Chondrocyte (in vitro differentiated cells): ENCODE measurements at places on chromosomes 3 and 15. TPM values are rescaled to one million over a fixed set of nuclear protein-coding genes. Genes with fewer than 3 reads are reported as not detected.

DNA sequence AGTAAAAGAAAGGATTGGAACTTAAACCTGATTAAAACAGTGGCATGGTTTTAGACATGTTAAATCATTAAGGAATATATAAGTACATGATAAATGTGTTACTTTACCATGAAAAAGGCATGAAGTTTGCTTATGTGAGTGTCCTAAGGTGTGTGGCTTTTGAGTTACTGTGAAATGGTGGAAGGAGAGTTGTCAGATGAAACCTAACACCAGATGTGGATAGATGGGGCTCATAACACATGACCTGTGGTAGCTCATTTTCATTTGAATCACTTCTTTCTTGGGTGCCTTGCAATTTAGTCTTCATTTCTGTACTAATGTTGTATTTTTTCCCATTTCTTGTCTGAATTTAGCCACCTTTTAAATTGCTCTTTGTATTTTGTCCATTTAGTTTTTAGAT, 13.0 kb downstream of the MEF2A start:
- H3K27me3 ChIP-seq, result no peaks in the 10 kb centered on the region
- H3K4me1 ChIP-seq, result peaks cover 89% of the 10 kb centered on the region
- peaks cover 5% of the 10 kb centered on the region for H3K36me3 ChIP-seq
- H3K27ac ChIP-seq, result peak overlapping the region; percentile 84
- no peak for DNase-seq
- peak overlapping the region; percentile 0 for H3K4me3 ChIP-seq

DNA sequence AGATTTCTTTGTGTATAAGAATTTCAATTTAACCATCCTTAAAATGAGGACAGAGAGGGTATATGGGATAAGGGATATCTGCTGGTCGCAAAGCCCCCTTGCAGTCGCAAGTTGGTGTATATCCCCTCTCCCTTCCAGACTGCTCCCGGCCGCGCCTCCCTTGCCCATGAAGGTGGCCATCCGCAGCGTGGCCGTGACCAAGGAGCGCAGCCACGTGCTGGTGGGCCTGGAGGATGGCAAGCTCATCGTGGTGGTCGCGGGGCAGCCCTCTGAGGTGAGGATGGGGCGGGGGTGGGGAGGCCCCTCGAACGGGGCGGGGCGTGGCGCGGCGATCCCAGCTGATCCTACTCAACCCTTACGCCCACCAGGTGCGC, 29.4 kb downstream of the NBEAL2 start:
- H3K36me3 ChIP-seq, result peaks cover 4% of the 10 kb centered on the region
- peaks cover 12% of the 10 kb centered on the region for H3K4me1 ChIP-seq
- H3K27me3 ChIP-seq, result no peaks in the 10 kb centered on the region
- no peak overlapping the region for H3K27ac ChIP-seq

DNA sequence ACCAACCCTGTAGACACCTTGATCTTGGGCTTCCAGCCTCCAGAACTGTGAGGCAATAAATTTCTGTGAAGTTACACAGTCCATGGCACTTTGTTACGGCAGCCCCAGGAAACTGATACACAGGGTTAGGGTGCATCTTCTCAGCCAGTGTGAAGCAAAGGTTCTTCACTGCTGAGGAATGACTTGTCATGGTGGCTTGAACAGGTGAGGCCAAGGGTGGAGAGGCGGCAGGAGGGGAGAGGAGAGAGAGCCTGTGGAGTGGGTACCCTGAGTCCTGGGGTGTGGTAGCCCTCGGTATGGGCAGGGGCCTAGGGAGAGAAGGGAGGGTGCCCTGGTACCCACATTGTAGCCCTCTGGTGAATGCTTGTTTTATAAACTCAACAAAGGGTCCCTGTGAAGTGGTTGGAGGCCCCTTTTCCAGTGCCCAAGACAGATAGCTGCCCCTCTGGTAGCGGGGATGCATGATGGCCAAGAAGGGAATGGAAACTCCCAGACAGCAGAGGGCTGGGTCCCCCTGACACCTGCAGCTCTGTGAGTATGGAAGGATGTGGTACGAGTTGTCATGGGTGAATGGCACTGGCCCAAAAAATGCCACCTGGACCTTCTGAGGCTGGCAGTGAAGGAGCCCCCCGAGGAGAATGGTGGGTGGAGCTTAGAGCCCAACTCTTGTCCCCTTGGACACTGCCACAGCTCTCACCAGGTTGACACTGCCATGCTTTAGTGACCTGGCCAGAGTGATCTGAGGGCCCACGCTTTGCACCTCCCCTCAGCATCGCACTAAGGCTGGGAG, 49.6 kb downstream of the SPSB4 start:
- no peak for DNase-seq
- H3K4me3 ChIP-seq, result no peak overlapping the region
- no peaks in the 10 kb centered on the region for H3K36me3 ChIP-seq
- H3K27me3 ChIP-seq, result no peaks in the 10 kb centered on the region
- H3K4me1 ChIP-seq, result peaks cover 7% of the 10 kb centered on the region

GRCh38 chr3:57298041-57298440, 5.6 kb upstream of the ASB14 start:
- DNase-seq, result no peak
- H3K27ac ChIP-seq, result no peak overlapping the region
- no peak overlapping the region for H3K4me3 ChIP-seq
- H3K27me3 ChIP-seq, result no peaks in the 10 kb centered on the region
- H3K36me3 ChIP-seq, result no peaks in the 10 kb centered on the region
- H3K4me1 ChIP-seq, result no peaks in the 10 kb centered on the region

The SERINC4 gene
- total RNA-seq, result not detected in 3 replicates

GRCh38 chr3:66019896-66020295, 18.8 kb downstream of the MAGI1 start:
- no peaks in the 10 kb centered on the region for H3K27me3 ChIP-seq
- H3K4me3 ChIP-seq, result no peak overlapping the region
- no peak for DNase-seq
- no peak overlapping the region for H3K27ac ChIP-seq
- H3K4me1 ChIP-seq, result peaks cover 43% of the 10 kb centered on the region

The HESX1 gene
- 0.77 to 1.7 TPM (median 1.2 TPM) in 3 replicates for total RNA-seq

The QRICH1 gene
- total RNA-seq, result 77.5 to 89.5 TPM (median 79.3 TPM) in 3 replicates

DNA sequence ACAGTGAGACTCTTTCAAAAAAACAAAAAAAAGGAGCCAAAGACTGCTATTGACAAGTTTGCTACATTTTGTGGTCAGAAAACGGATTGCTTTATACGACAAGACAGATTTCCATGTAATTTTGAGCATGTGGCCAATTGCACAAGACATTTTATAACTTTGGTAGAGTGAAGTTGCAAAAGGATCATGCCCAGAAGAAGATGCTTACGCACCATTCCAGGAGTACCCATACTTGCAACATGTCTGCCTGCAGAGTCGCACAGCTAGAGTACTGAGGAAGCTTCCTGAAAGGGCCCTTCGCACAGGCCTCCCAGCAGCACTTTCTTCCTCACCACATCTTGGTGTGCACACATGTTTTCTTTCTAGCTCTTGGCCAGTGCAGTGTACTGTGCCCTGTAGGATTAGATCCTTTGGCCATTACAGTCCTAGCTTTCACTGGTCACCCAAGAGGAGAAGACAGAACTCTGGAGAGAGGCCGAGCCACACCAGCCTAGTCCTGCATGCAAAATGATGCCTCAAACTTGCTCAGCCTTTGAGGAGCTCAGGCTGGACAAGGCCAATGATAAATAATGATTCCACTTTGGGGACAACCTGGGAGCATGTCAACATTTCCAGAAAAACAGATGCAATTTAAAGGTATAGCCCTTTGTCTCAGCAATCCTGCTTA, 11.7 kb downstream of the CHDH start:
- DNase-seq, result no peak
- no peak overlapping the region for H3K27ac ChIP-seq
- no peaks in the 10 kb centered on the region for H3K27me3 ChIP-seq
- no peak overlapping the region for H3K4me3 ChIP-seq
- H3K4me1 ChIP-seq, result no peaks in the 10 kb centered on the region
- no peaks in the 10 kb centered on the region for H3K36me3 ChIP-seq

The COL8A1 gene
- 2,310 to 3,570 TPM (median 2,343 TPM) in 3 replicates for total RNA-seq

The TM6SF1 gene
- 4.5 to 22.3 TPM (median 21.9 TPM) in 3 replicates for total RNA-seq

DNA sequence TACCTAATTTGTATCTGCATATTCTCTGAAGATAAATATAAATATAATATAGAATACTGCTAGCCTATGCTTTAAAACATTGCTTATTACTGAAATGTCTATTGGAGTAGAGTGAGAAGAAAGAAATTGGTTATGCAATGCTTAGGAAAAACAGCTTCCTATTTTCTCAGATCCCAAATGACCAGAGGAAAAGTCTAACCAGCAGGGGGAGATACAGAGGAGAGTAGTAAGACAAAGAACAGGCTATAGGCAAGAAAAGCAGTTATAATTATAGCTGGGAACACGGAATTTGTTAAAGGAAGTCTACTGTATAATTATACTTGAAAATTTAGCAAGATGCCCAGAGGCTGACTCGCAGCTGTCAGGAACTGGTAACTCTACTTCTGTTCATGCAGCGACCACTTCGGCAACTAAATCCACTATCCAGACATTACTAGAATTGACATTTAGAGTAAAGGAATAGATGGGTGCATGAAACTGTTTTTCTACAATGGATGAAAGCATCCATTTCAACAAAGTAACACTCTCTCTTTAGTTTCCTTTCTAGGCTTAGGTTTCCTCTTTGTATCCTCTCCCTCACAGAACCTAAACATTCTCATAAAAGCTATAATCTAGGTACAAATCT, 97.2 kb downstream of the TBC1D5 start:
- no peaks in the 10 kb centered on the region for H3K27me3 ChIP-seq
- DNase-seq, result no peak
- no peak overlapping the region for H3K27ac ChIP-seq
- H3K36me3 ChIP-seq, result no peaks in the 10 kb centered on the region
- H3K4me1 ChIP-seq, result peaks cover 28% of the 10 kb centered on the region

The BUB1B gene
- 6.7 to 9.6 TPM (median 7.4 TPM) in 3 replicates for total RNA-seq

- no peak overlapping the region for H3K4me3 ChIP-seq
- H3K36me3 ChIP-seq, result peaks cover 4% of the 10 kb centered on the region
- H3K4me1 ChIP-seq, result peaks cover 27% of the 10 kb centered on the region
- no peaks in the 10 kb centered on the region for H3K27me3 ChIP-seq
- peak overlapping the region; percentile 93 for H3K27ac ChIP-seq
Observed at GRCh38 chr15:100602823-100603393, 519 bp downstream of the ASB7 start.

The EBLN2 gene
- 2.5 to 4.7 TPM (median 3.3 TPM) in 3 replicates for total RNA-seq

- H3K4me3 ChIP-seq, result no peak overlapping the region
- H3K27me3 ChIP-seq, result no peaks in the 10 kb centered on the region
- H3K27ac ChIP-seq, result no peak overlapping the region
- H3K4me1 ChIP-seq, result no peaks in the 10 kb centered on the region
Observed at GRCh38 chr3:37190667-37191066, 16.3 kb upstream of the LRRFIP2 start.

- H3K27me3 ChIP-seq, result no peaks in the 10 kb centered on the region
- H3K36me3 ChIP-seq, result no peaks in the 10 kb centered on the region
- DNase-seq, result no peak
- H3K4me1 ChIP-seq, result peaks cover 31% of the 10 kb centered on the region
- H3K27ac ChIP-seq, result no peak overlapping the region
Observed at GRCh38 chr3:58005669-58006068, 2.6 kb upstream of the FLNB start.

- peak overlapping the region; percentile 98 for H3K27ac ChIP-seq
- H3K4me3 ChIP-seq, result peak overlapping the region; percentile 79
- H3K36me3 ChIP-seq, result peaks cover 2% of the 10 kb centered on the region
- no peaks in the 10 kb centered on the region for H3K27me3 ChIP-seq
Observed at GRCh38 chr3:49469037-49469935, 781 bp upstream of the DAG1 start.

The C3orf85 gene
- not detected in 3 replicates for total RNA-seq

GRCh38 chr15:94053626-94054025, 177.7 kb upstream of the MCTP2 start:
- no peak overlapping the region for H3K27ac ChIP-seq
- no peaks in the 10 kb centered on the region for H3K36me3 ChIP-seq
- no peaks in the 10 kb centered on the region for H3K27me3 ChIP-seq
- no peak overlapping the region for H3K4me3 ChIP-seq
- DNase-seq, result no peak

DNA sequence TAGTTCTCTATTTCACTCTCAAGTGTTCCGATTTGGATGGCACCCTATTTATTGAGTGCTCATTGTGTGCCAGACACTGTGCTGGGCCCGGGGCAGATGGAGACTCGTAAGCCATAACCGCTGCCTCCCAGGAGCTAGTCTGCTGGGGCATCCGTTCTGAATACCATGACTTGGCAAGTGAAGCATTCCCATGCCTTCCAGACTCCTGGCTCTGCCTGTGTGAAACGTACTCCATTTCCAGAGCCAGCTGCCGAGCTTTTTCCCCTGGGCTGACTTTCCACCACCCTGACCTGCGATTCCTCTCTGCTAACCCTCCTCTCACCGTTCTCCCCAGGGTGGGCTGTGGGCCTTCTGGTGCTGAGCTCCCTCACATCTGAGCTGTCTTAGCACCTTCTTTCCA, 303.1 kb upstream of the CTDSPL start:
- no peak for DNase-seq
- H3K27ac ChIP-seq, result no peak overlapping the region
- no peak overlapping the region for H3K4me3 ChIP-seq

DNA sequence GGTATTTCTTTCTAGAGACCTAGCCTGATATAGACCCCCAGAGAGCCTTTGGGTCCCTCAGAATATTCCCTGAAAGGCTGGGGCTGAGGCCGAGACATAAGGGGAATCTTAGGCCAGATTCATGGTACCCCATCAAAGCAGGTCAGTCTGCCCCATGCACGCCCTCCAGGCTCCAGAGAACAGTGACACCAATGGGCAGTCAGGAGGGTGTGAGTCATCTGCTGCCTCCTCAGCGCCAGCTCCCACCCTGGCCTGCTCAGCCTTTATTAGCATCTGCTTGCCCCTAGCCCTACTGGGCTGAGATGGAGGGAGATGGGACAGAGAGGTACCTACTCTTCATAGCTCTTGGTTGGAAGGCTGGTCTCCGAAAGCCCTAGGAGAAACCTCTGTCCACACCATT, 14.3 kb upstream of the CAMKV start:
- H3K36me3 ChIP-seq, result no peaks in the 10 kb centered on the region
- no peak overlapping the region for H3K27ac ChIP-seq
- H3K27me3 ChIP-seq, result peaks cover 15% of the 10 kb centered on the region
- no peak overlapping the region for H3K4me3 ChIP-seq

The SLC9C1 gene
- 0.07 TPM in 1 of 3 replicates, not detected in the others for total RNA-seq

The GALNT15 gene
- total RNA-seq, result 0.28 to 1.2 TPM (median 0.40 TPM) in 3 replicates

GRCh38 chr3:112681822-112682325, 40.9 kb upstream of the CCDC80 start:
- H3K27me3 ChIP-seq, result no peaks in the 10 kb centered on the region
- no peak for DNase-seq
- peak overlapping the region; percentile 73 for H3K27ac ChIP-seq
- peak overlapping the region; percentile 39 for H3K4me3 ChIP-seq

GRCh38 chr3:53589201-53589600, 94.8 kb downstream of the CACNA1D start:
- DNase-seq, result no peak
- H3K4me3 ChIP-seq, result no peak overlapping the region
- H3K27ac ChIP-seq, result no peak overlapping the region
- H3K27me3 ChIP-seq, result peaks cover 34% of the 10 kb centered on the region

DNA sequence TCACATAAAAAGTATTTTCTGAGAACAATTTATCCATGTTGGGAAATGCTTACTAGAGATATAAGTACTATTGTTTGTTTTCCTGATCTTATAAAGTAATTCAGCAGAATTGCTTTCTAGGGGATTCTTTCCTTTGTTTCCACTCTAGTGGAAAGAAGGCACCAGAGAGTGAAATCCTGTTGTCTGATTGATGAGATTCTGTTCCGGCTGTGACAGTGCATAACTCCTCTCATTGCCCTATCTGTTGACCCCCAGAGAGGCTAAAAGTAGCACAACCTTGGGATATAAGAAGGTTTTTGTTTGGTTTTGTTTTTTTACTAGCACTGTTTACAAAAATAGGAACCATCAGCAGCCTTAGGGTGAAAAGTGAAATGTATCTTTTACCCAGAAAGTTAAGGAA, 114.1 kb downstream of the ALCAM start:
- H3K27ac ChIP-seq, result no peak overlapping the region
- no peaks in the 10 kb centered on the region for H3K27me3 ChIP-seq
- peaks cover 4% of the 10 kb centered on the region for H3K36me3 ChIP-seq
- no peak for DNase-seq
- H3K4me1 ChIP-seq, result peaks cover 14% of the 10 kb centered on the region
- no peak overlapping the region for H3K4me3 ChIP-seq

The FAM131A gene
- total RNA-seq, result 13.4 to 15.3 TPM (median 13.4 TPM) in 3 replicates

The ZFAND6 gene
- 46.8 to 55.7 TPM (median 49.3 TPM) in 3 replicates for total RNA-seq
